ENCODE measurements at places on chromosomes 5 and 9. TPM values are rescaled to one million over a fixed set of nuclear protein-coding genes. Genes with fewer than 3 reads are reported as not detected.
A peak's percentile ranks its signal among the peaks of the same experiment; 100 is the strongest.

Gene CLK4
- 5.2 TPM for total RNA-seq

GRCh38 chr5:103120607-103121200, 603 bp downstream of the PPIP5K2 start:
- H3K36me3 ChIP-seq = no peaks in the 10 kb centered on the region
- H3K4me1 ChIP-seq = no peaks in the 10 kb centered on the region
- no peaks in the 10 kb centered on the region for H3K27me3 ChIP-seq
- no peak for DNase-seq
- peak overlapping the region; percentile 98 for H3K27ac ChIP-seq

Gene HAPLN1
- total RNA-seq = 0.12 TPM

DNA sequence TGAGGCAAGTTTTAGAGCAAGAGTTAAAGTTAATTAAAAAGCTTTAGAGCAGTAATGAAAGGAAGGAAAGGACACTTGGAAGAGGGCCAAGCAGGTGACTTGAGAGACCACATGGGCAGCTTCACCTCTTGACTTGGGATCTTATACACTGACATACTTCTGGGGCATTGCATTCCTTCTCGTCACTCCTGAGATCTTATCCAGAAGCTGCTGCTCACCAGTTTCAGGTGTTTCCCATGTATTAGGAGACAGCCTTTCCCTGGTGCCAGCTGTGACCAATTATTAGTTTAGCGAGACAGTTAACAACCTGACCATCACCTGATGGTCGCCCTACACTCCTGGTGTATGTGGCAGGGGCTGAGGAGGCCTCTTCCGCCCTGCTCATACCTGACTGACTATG, 382.1 kb downstream of the KDM4C start:
- no peak overlapping the region for H3K27ac ChIP-seq
- no peak for DNase-seq
- H3K27me3 ChIP-seq = no peaks in the 10 kb centered on the region
- no peak overlapping the region for H3K4me3 ChIP-seq

DNA sequence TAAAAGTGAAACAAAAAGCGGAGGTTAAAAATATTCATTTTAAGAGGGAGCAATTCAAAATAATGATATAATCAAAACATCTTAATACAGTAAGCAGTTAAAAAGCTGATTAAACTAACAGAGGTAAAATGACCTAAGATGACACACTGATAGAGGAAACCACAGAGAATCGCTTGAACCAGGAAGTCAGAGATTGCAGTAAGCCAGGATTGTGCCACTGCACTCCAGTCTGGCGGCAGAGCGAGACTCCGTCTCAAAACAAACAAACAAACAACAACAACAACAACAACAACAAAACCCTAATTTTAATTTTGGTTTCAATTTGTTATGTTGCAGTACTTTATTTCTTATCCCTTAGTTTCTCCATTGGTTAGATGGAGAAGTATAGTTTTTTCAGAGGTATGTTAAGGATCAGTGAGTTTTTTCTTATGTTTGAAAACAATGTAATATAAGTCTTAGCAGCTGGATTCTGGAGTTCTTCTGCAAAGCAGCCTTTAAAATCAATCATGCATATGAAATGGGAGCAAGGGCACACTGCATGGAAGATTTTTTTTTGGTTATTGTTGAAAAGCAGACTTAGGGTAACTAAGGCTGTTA, 58.5 kb downstream of the MLANA start:
- no peaks in the 10 kb centered on the region for H3K4me1 ChIP-seq

DNA sequence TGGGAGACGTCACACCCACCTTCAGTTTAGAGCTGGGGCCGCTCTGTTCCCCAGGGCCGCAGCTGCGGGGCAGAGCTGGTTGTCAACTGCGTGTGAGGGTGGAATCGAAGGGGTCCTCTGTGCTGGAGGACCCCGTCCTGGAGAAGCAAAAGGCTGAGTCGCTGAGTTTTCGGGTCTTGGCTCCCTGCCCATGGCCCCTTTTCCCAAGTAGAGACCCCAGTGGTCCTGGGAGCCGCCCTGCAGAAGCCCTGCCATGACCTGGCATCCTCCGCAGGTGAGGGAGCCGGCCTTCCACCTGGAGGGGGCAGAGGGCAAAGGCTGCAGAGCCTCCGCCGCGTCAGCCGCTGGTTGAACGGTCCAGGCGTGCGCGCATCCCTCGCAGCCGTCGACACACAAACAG, 90.4 kb upstream of the COL5A1 start:
- H3K4me1 ChIP-seq = peaks cover 6% of the 10 kb centered on the region
- H3K4me3 ChIP-seq = no peak overlapping the region
- no peaks in the 10 kb centered on the region for H3K36me3 ChIP-seq
- peaks cover 83% of the 10 kb centered on the region for H3K27me3 ChIP-seq

Gene C9orf78
- total RNA-seq = 31.2 TPM

DNA sequence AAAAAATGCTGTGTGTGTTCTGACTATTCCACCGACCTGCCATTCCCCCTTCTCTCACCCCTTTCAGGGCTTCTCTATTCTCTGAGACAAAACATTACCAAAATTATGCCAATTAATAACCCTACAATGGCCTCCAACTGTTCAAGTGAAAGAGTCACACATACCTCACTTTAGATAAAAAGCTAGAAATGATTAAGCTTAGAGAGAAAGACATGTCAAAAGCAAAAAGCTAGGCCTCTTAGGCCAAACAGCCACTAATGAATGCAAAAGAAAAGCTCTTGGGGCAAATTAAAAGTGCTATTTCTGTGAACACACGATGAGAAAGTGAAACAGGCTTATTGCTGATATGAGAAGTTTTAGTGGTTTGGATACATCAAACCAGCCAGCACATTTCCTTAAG, 279.6 kb upstream of the GRAMD2B start:
- no peak overlapping the region for H3K4me3 ChIP-seq
- H3K27me3 ChIP-seq = no peaks in the 10 kb centered on the region
- no peaks in the 10 kb centered on the region for H3K4me1 ChIP-seq
- no peak overlapping the region for H3K27ac ChIP-seq
- no peaks in the 10 kb centered on the region for H3K36me3 ChIP-seq

- DNase-seq = no peak
- H3K27ac ChIP-seq = peak overlapping the region; percentile 13
- peaks cover 16% of the 10 kb centered on the region for H3K4me1 ChIP-seq
- H3K4me3 ChIP-seq = no peak overlapping the region
These were observed 30.6 kb downstream of the KDM4C start for GRCh38 chr9:6788162-6789016.

DNA sequence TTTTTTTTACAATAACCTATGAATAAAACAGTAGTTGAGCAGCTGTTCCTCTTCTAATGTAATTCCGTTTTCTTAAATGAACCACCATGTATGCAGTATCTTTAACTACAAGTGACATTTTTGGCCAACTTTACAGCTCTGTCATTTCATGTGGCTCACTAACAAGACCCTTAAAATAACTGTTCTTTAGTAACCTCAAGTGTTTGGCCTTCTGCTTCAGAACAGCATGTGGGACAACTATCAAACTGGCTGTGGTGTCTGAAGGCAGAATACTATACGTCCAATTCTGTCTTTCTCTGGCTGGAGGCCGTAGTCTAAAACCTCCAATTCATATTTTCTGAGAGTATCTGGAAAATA, 391.4 kb downstream of the NNT start:
- H3K4me3 ChIP-seq = no peak overlapping the region
- DNase-seq = no peak
- H3K4me1 ChIP-seq = no peaks in the 10 kb centered on the region
- H3K27ac ChIP-seq = no peak overlapping the region
- H3K27me3 ChIP-seq = no peaks in the 10 kb centered on the region

Gene INSL6
- total RNA-seq = not detected

Gene FAM151B
- total RNA-seq = 3.6 TPM

Gene TAF11L11
- total RNA-seq = not detected

GRCh38 chr9:33881635-33882034, 64.7 kb downstream of the UBE2R2 start:
- peaks cover 2% of the 10 kb centered on the region for H3K36me3 ChIP-seq
- no peaks in the 10 kb centered on the region for H3K27me3 ChIP-seq
- no peak overlapping the region for H3K27ac ChIP-seq
- H3K4me3 ChIP-seq = no peak overlapping the region
- H3K4me1 ChIP-seq = peaks cover 3% of the 10 kb centered on the region

Gene SUSD3
- total RNA-seq = 0.22 TPM

- no peak for DNase-seq
- no peak overlapping the region for H3K27ac ChIP-seq
- no peaks in the 10 kb centered on the region for H3K27me3 ChIP-seq
- H3K36me3 ChIP-seq = peaks cover 48% of the 10 kb centered on the region
These were observed 55.6 kb downstream of the MACROH2A1 start for GRCh38 chr5:135343413-135343812.

DNA sequence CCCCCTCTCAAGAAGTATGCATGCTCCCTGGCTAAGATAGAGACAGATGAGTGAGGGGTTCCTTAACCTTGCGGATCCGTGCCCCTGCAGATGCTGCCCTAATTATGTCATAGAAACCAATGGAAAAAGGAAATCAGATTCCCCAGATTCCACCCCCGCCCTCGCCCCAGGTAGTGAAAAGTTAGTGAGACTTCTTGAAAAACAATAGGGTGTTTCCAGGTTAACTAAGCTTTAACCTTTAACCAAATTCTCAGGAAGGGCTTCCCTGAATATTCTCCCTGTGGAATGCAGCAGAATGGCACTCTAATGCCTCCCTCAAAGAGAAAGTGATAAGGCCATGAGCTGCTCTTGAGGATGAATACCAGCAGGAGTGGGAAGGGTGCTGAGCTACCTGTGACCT, 116.0 kb upstream of the RANBP3L start:
- H3K27me3 ChIP-seq = no peaks in the 10 kb centered on the region
- peaks cover 49% of the 10 kb centered on the region for H3K4me1 ChIP-seq
- no peaks in the 10 kb centered on the region for H3K36me3 ChIP-seq
- H3K27ac ChIP-seq = peak overlapping the region; percentile 68

DNA sequence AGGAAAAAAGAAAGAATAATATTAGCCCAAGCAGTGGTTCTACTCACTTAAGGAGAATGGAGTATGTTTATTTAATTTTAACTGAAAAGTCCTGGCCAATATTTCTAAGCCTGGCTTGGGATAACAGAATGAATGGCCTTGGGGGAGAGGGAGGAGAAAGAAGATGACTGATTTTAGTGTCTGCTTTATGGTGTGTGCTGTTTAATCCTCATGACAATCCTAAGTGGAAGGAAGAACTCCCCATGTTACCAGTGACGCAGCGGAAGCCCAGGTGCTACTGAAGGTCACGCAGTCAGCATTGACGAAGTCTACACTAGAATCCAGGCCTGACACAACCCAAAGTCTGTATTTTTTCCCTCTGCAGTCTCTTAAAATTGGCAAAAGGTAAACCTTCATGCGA, 50.5 kb downstream of the PALM2AKAP2 start:
- no peak overlapping the region for H3K4me3 ChIP-seq
- no peak overlapping the region for H3K27ac ChIP-seq

DNA sequence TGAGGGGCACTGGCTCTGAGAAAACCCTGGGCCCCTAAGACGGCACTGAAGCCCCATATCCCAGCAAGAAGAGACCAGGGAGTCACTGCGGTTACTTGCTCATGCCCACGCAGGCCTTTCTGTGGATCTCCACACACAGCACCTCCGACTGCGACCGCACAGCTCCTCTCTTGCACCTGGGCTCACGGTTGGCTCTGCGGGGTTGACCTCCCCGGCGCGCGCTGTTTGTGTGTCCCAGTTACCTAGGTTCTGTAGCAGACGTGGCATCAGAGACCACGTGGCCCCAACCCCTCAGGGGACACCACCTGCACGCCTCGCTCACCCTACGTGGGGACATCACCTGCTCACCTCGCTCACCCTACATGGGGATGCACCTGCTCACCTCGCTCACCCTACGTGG, 12.7 kb downstream of the LPCAT1 start:
- no peaks in the 10 kb centered on the region for H3K27me3 ChIP-seq
- H3K4me3 ChIP-seq = no peak overlapping the region
- no peaks in the 10 kb centered on the region for H3K36me3 ChIP-seq
- no peak overlapping the region for H3K27ac ChIP-seq

DNA sequence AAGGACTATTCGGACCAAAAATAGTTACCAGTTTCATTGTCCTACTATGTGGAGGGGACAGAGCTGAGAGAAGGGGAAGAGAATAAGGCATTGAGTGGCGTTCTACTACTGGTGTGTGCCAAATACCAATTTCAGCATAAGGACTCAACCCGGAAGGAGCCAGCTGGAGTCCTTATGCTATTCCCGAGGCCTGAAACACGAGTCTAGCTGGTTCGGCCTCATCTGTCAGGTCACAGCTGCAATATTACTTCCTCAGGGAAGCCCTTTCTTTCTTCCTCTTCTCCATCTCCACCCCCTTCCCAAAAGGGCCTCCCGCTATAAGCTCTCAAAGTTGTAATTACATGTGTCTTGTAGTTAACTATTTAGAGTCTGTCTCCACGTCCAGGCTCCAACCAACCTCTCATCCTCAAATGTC, 20.5 kb upstream of the FER start:
- H3K27me3 ChIP-seq = no peaks in the 10 kb centered on the region
- H3K4me1 ChIP-seq = peaks cover 4% of the 10 kb centered on the region
- peak overlapping the region; percentile 94 for H3K27ac ChIP-seq
- H3K36me3 ChIP-seq = no peaks in the 10 kb centered on the region
- peak overlapping the region; percentile 91 for H3K4me3 ChIP-seq

DNA sequence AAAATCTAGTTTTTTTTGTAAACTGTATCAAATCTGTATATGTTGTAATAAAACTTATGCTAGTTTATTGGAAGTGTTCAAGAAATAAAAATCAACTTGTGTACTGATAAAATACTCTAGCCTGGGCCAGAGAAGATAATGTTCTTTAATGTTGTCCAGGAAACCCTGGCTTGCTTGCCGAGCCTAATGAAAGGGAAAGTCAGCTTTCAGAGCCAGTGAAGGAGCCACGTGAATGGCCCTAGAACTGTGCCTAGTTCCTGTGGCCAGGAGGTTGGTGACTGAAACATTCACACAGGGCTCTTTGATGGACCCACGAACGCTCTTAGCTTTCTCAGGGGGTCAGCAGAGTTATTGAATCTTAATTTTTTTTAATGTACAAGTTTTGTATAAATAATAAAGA, 24.3 kb downstream of the HMGCR start:
- peaks cover 23% of the 10 kb centered on the region for H3K36me3 ChIP-seq
- no peak for DNase-seq
- no peak overlapping the region for H3K27ac ChIP-seq
- H3K27me3 ChIP-seq = no peaks in the 10 kb centered on the region

DNA sequence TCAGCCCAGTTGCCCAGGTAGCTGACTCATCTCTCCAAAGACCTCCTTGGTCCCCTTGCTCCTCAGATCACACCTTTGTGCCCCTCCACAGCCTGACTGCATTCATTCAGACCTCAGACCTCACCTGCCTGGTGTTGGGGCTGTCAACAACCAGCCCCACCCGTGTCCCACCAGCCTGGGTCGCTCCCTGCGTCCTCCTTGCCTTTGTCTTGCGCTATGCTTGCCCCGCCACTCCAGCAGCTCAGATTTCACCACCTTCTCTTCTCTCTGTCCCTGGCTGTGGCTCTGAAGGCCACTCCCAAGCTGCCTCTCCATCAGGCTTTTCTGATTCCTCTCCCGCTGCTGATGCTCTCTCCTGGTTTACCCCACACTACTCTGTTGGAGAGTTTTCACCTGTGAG, 103.5 kb downstream of the MVB12B start:
- H3K4me1 ChIP-seq = no peaks in the 10 kb centered on the region
- no peak overlapping the region for H3K4me3 ChIP-seq
- H3K27me3 ChIP-seq = no peaks in the 10 kb centered on the region
- peaks cover 30% of the 10 kb centered on the region for H3K36me3 ChIP-seq

- H3K4me1 ChIP-seq = peaks cover 3% of the 10 kb centered on the region
- H3K27ac ChIP-seq = no peak overlapping the region
- H3K4me3 ChIP-seq = no peak overlapping the region
- H3K36me3 ChIP-seq = no peaks in the 10 kb centered on the region
- no peak for DNase-seq
- H3K27me3 ChIP-seq = no peaks in the 10 kb centered on the region
These were observed 117.4 kb upstream of the ELL2 start for GRCh38 chr5:96079075-96079474.

GRCh38 chr5:142568996-142569335, 116.9 kb downstream of the FGF1 start:
- no peak overlapping the region for H3K27ac ChIP-seq
- no peaks in the 10 kb centered on the region for H3K36me3 ChIP-seq
- peaks cover 13% of the 10 kb centered on the region for H3K4me1 ChIP-seq
- no peaks in the 10 kb centered on the region for H3K27me3 ChIP-seq
- no peak overlapping the region for H3K4me3 ChIP-seq

Measured in esophagus squamous epithelium (tissue), 5 donors.